A549 treated with GW870086 at 1 μM for 4 hours (cell line): ENCODE measurements at places on chromosomes 3 and 15. TPM values are rescaled to one million over a fixed set of nuclear protein-coding genes. Genes with fewer than 3 reads are reported as not detected.

Gene AQR
- total RNA-seq, result 23.9 to 34.9 TPM (median 34.4 TPM) in 5 replicates

Gene CSPG5
- 0.96 to 1.2 TPM (median 1.1 TPM) in 5 replicates for total RNA-seq

Gene CHP1
- total RNA-seq, result 61.3 to 71.8 TPM (median 64.8 TPM) in 5 replicates

Gene CCR9
- total RNA-seq, result not detected in 5 replicates

Gene C3orf49
- not detected in 5 replicates for total RNA-seq

Gene SENP2
- 16.9 to 20.8 TPM (median 19.3 TPM) in 5 replicates for total RNA-seq

Gene KLF15
- total RNA-seq, result 0.21 to 0.65 TPM (median 0.27 TPM) in 5 replicates

Gene CIDEC
- total RNA-seq, result 35.1 to 45.7 TPM (median 37.0 TPM) in 5 replicates

Gene ACKR4
- total RNA-seq, result not detected in 5 replicates

Gene SERPINI2
- total RNA-seq, result not detected in 5 replicates

Gene GPR87
- 2.1 to 2.5 TPM (median 2.3 TPM) in 5 replicates for total RNA-seq
